Iris pigment epithelial cell (primary cell): ENCODE measurements at places on chromosomes 2 and 18.

GRCh38 chr2:104050656-104051242 is 803.2 kb upstream of the POU3F3 start:
- DNase-seq, result no peak

DNA sequence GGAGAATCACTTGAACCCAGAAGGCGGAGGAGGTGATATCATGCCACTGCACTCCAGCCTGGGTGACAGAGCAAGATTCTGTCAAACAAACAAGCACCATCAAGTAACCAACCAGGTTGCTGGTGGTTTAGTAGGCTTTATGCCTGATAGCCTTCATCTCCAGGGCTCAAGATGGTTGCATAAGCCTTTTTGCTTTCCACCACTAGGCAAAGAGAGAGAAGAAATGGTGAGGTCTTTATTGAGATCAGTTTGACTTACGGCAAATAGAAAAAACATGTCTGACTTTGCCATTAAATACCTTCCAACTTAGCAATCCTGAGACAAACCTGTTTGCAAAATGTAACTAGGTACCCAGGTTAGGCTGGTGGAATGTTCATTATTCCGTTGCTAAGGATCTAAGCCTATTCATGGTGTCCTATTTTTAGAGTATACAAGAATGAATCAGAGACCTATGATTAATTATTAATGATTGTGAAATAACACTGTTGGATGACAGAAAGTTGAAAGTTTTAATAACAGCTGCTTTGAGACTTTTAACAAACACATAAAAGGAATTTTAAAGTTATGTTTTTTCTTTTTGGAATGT is 53.5 kb upstream of the SLC38A11 start:
- peak; percentile 18 for DNase-seq

DNA sequence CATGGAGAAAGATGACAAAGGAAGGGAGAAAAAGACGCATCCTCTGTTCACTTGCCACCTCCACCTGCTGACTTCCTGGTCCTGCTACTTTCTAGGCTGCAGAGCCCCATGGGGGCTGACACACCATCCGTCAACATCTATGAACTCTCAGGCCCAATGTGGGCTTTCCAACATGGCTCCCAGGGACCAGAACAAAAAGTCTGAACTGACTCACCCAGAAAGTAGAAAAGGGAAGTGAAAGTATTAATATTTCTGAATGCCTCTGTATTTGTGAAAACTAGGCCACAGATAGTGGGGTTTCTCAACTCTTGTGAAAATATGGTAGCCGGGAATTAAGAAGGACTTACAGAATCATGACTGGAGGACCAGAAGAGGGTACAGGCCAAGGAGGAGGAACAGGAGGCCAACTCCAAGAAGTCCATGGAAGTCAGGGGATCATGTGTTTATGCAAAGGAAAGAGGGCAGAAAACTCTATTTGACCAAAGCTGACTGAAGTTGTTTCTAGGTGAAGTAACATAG is 123.1 kb upstream of the CAB39 start:
- DNase-seq, result no peak

DNA sequence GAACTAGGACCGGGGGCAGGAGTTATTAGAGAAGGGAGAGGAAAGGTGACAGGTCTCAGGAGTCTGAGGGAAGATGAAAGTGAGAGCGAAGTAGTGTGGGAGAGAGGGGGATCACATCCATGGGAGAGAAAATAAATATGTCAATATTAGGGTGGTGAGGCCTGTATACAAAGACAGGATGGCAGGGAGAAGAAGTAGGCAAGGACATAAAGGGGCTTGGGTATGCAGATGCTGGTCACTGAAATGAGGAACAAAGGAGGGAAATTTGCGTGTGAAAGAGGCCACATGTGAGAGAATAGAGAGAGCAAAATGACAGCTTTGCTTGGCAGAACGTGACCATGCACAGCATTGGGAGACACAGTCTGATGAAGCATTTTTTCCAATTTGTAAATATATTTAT is 13.6 kb downstream of the METAP1D start:
- DNase-seq, result no peak

GRCh38 chr2:118850901-118851415 is 3.5 kb upstream of the EN1 start:
- no peak for DNase-seq

GRCh38 chr2:66699793-66700676 is 265.1 kb downstream of the MEIS1 start:
- DNase-seq, result no peak

DNA sequence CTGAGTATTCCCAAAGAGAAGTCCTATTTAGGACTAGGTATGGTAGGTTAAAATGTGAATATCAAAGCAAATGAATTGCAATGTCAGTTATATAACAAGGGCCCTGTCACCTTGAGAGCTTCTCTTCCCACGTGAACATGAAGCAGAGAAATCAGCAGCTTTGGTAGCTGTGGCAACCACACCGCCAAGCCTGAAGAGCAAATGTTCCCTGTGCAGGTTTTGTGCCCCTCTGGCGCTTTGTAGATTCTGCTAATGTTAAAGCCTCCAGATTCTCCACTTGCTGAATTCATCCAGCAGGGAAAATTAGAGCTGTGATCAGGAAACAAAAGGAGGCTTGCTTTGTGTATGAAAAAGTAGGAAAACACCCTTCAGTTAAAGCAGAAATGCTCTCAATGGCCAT is 322.6 kb downstream of the RBM43 start:
- DNase-seq, result no peak

DNA sequence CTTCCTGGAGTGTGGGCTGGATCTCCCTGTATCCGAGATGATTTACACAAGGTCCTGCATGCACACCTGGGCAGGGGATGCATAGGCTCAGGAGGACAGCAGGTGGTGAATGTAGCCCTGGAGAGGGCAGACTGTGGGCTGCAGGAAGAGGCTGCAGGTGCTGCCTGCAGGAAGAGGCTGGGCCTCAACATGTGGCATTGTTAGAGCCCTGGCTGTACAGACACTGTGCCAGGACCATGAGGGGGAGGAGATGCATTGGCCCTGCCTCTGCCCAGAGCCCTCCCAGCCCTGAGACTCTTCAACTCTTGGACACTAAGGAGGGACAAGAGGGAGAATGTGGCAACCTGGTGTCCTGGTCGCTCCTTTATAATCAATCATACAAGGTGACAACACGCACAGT is 392.8 kb downstream of the TNS1 start:
- DNase-seq, result no peak

DNA sequence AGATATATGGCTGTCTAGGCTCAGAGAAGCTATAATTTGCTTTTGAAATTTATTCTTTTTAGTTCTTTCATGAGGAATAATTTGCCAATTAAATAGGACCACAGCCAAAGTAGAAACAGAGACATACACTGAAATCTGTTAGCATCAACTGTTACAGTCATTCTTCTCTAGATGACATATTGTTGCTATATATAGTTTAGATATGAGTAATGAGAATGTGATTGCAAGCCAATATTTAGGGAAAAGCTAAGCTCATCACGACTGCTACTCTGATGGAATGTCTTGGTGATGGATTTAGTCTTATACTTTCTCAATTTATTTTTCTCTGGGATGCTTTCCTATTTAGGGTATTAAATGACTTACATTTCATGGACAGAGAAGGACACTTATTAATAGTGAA is 259.1 kb downstream of the LNPK start:
- DNase-seq, result no peak

GRCh38 chr2:905091-905832 is 45.4 kb upstream of the SNTG2 start:
- DNase-seq, result no peak

GRCh38 chr2:99365661-99366060 is 28.5 kb downstream of the EIF5B start:
- no peak for DNase-seq

DNA sequence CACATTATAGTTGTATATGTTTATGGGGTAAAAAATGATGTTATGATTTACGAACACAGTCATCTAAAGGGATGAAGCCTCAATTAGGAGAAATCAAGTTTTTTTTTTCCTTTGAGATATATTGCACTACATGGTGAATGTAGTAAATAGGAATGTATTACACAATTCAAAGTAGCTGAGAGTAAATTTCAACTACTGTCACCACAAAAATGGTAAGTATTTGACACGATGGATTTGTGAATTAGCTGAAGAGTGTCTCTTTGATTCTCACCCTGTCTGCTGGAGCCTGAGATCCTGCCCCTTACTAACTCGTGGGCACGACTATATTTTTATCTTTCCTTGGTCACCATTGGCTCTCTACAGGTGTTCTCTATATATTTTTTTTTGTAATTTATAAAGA is 540.4 kb upstream of the DSEL start:
- peak; percentile 61 for DNase-seq

DNA sequence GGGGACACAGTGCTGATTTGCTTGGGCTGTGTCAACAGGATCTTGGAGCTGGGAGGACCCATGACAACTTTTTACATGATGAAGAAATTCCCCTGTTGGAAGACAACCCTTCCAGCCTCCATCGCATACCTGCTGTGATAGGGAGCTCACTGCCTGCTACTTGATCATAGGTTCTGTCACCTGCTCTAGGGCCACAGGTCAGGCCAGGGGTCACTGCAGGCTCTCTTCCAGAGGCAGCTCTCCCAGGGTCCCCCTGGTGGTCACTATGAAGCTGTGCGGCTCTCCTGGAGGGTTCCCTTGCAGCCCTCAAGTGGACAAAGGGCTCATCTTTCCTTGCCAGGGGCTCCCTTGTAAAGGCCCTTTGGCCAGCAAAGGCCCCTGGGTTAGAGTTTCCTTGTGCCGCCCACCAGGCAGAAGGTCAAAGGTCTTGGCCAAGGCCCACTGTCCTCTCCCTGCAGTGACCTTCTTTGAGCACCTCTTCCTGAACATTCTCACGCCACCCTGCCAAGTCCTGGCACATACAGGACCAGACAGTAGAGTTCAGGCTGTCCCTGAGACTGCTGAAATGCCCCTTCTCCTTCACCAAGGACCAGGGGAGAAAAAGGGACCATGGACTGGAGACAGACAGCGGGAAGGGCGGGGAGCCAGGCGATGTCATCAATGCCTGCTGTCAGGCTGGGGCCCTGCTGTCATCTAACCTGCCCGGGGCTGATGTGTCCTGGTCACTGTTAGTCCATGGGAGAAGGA is 345.1 kb downstream of the DYSF start:
- DNase-seq, result peak; percentile 35

- no peak for DNase-seq
These were observed 20.6 kb downstream of the TMX3 start for GRCh38 chr18:68694316-68694715.

- DNase-seq, result no peak
These were observed 159.1 kb downstream of the LNPK start for GRCh38 chr2:175842996-175843395.

DNA sequence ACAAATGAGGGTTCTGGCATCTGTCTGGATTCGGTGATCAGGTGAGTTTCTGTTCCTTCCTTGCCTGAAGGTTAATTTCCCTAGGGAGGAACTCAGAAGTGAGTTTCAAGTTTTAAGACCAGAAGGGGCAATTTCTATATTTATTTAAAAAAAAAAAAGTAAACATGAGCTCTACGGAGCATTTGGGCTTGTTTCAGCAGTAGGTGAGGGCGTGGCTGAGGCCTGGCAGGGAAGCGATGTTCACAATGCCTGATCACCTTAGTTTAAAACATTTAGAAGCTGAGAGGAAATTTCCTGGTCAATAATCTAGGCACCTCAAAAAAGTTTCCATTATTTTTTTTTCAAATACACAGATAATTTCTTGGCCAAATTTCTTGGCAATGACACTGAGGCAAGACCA is 629.1 kb downstream of the DPP10 start:
- DNase-seq, result no peak

GRCh38 chr18:68041327-68041726 is 524.8 kb upstream of the DSEL start:
- DNase-seq, result no peak

DNA sequence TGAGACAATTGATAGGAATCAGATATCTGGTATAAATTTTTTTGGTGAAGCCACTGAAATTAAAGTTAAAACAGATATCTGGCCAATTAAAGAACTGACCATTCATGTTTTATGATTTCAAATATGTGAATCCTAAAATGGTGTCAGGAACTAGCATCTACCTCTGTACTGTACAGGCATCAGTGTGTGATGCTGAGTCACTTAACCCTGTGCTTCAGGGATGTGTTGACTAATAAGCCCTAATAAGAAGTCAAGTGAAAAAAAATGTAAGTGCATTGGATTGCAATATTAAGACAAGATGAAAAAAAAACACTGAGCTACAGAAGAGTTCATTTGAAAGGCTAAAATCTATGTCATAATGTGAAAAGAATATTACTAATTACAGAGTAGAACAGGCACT is 9.1 kb upstream of the UNC80 start:
- DNase-seq, result peak; percentile 7

GRCh38 chr2:160145471-160145870 is 54.6 kb downstream of the ITGB6 start:
- DNase-seq, result no peak

GRCh38 chr18:58996696-58997095 is 132.0 kb downstream of the ZNF532 start:
- DNase-seq, result no peak

DNA sequence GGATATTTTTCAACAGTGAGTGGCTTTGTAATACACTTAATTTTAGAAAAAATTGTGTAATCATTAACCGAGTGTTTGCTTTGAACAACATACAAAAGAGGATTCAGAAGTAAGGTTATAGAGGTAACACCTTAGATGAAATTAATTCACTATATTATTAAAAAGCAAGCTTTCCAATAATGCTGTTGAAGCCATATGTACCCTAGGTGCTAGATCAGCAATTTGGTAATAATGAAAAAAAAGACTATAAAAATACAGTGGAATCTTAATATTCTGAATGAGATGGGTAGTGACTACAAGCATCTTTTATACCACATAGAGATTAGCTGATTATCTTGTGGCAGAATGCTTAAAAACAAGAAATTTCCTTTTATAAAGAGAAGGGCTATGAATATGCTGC is 115.1 kb upstream of the FAM136A start:
- DNase-seq, result no peak

DNA sequence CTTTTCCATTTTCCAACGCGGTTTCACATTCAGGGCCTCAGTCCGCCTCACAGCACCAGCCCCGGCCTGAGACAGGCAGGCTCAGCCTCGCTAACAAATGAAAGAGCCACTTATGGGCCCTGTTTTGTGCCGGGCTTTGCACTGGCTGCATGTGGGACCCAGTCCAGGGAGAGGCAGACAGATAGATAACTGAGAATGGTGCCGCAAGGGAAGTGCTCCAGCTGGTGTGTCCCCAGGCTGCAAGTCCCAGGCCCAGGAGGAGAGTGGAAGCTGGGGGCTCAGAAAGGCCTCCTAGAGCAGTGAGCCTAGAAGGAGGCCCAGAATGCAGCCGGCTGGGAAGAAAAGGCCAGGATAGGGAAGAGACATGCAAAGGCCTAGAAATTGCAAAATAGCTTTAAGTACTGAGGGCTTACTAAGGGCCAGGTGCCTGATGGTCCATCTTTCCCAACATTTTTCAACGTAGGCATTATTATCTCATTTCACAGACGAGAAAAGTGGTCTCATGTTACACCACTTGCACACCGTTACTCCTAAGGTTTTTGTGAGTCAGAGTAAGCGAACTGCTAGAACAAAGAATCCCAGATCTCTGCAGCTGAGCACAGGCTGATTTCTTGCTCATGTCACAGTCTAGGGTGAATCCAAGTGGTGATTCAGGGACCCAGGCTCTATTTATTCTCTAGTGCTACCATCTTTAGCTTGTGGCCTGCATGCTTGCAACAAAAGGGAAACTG is 26.0 kb downstream of the ADRA2B start:
- peak; percentile 44 for DNase-seq

GRCh38 chr2:202577250-202578183 is 57.3 kb upstream of the FAM117B start:
- no peak for DNase-seq
